ENCODE measurements at places on chromosomes 3 and 15. TPM values are rescaled to one million over a fixed set of nuclear protein-coding genes. Genes with fewer than 3 reads are reported as not detected.

DNA sequence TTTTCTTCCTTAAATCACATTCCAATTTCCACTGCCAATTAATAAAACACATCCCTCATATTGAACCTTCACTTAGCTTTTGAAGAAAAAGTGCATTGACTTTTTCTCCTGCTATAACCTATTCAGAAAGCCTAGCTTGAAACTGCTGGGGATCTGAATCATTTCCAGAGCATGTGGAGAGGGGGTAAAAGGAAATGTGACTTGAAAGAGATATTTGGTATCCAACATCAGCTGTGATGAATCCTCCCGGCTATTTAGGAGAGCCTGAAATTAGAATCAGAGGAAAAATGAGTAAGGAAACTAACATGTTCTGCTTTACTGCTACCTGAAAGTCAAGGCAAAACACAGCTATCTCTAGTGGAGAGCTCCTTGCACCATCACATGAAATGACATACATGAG lies 2.6 kb upstream of the GNB5 start:
- DNase-seq: no peak

GRCh38 chr15:41408234-41408641 lies 5.9 kb upstream of the NDUFAF1 start:
- DNase-seq: no peak

GRCh38 chr3:111732252-111732879 lies 126.7 kb upstream of the PHLDB2 start:
- no peak for DNase-seq

GRCh38 chr3:56086355-56086754 lies 381.9 kb downstream of the ERC2 start:
- DNase-seq: no peak

GRCh38 chr15:44029003-44029402 lies 166.1 kb downstream of the FRMD5 start:
- no peak for DNase-seq

- no peak for DNase-seq
Measured at GRCh38 chr3:123141276-123141675, 60.5 kb upstream of the SEC22A start.

DNA sequence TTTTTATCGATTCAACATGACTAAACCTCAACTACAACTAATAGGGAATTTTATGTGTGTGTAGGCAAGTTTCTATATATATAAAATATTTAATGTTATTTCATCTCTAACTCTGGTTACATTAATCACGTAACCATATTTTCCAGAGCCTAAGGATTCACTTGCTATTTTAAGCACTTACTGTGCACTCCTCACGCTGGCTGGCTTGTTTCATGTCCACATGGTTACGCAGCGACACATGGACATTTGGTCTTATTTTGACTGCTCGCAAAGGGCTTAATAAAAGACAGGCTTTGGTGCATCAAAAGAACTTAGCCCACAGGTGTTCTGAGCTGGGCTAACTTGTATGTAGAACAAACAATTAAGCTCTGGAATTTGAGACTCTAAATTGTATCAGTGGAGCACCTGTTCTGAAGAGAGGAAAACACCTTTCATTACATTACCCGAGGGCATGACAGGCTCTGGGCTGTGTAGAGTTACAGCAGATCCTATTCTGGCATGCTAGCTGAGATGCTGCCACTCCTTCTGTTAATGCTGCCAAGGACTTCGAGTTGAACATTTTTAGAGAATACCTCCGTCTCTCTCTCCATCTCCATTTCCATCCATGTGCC lies 130.0 kb upstream of the NR2F2 start:
- no peak for DNase-seq

DNA sequence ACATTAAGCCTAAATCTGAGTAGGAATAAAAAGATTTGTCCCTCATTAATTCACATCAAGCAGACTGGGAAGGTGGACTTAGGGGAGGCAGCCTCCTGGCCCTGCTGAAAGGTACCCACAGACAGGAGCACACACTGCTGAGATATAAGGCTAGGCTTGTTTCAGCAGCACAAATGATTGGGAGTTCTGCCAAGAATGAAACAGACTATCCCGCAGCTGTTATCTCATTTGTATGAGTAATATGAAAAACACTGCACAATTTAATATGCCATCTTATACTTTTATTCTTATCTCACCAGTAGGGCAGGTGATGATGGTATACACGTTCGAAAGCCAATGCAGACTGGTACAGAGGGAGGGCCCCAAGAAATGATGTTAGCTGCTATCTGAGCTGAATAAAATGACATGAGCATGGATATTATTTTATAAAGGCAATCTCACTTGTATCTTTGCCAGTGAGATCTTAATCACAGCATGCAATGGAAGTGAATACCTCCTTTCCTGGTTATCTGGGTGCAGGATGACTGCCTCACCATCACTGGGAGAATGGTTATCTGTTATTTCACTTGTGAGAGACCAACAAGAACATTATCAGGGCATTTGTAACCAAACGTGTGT lies 258.7 kb upstream of the PPP2R3A start:
- DNase-seq: no peak

DNA sequence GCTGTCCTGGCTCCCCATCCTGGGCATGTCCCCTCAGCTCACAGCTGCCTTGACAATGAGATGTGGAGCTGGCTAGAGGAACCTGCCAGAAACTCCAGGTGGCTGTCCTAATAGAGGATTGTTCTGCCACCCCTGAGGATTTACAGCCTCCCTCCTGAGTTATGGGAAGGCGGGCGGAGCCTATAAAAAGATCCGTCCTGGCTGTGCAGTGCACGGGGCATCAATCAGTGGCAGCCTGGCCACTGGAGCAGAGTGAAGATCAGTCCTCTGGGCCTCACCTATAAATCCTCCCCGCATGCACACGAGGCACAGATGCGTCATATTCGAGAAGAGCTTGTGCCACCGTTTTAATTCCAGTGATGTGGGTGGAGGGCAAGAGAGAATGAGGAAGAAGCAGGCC lies 90.0 kb downstream of the MEGF11 start:
- DNase-seq: no peak

DNA sequence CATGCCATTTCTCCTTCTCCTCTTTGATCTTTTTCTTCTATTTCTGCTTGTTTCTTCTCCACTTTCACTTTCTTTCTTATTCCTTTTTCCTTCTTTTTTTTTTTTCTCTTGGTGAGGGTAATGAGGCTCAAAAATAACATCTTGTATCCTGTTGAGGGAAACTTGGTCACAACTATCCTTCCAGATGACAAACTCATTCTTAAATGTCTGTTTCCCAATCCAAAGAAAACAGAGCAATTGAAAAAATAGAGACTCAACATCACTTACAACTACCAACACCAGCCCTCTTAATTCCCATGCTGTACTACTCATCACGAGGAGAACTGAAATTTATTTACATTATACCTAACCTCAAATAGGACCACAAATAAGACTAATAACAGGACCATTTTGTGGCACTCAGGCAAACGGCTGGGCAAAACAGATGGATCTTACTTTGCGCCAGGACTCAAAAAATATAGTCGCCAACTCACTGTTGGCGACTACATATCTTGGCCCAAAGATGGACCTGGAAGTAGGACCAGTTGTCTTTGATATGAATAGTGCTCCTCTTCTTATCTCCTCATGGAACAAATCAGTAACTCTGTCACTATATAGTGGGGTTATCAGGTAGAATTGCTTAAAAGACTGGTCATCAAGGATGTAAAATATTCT lies 343.9 kb downstream of the ZBTB20 start:
- DNase-seq: no peak

GRCh38 chr3:83769791-83770663 lies 1188.8 kb upstream of the CADM2 start:
- no peak for DNase-seq

DNA sequence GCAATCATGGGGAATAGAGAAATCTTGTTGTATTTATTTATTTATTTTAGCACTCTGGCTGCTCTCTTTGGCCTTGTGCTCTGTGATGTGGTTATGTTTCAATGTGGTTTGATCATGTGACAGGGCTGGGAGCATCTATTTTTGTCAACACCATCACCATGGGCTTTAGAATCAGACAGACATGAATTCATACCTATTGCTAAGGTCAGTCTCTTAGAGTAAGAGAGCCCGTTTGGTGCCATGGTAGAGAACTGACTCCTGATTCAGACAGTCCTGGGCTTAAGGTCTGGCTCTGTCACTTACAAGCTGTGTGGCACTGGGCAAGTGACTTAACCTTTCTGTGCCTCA lies 157.0 kb downstream of the RYR3 start:
- no peak for DNase-seq

DNA sequence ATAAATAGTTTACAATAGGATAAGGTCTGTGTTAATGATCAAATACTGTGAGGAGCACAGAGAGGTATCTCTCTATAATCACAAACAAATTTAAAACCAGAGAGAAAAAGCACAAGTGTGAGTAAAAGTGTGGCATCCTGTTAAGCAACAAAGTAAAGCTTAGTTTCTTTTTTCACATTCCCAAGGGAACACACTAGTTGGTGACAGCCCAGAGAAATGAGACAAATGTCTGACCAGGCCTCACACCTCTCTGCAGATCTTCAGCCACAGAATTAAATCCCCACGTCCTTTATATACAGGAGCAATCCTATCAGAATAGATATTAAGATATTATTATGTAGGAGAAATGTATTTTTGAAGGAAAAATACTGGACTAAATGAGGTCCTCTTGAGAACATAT lies 2.7 kb downstream of the FBN1 start:
- no peak for DNase-seq

DNA sequence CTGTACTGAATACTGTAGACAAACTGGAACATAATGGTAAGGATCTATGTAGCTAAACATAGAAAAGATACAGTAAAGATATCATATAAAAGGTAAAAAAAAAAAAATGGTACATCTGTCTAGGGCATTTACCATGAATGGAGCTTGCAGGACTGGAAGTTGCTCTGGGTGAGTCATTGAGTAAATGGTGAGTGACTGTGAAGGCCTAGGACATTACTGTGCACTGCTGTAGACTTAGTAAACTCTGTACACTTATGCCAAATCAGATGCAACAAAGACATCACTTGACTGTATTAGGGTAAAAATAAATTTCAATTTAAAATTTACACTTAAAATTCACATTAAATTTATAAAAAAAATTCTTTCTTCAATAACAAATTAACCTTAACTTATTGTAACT lies 281.3 kb upstream of the LMCD1 start:
- no peak for DNase-seq

The EPHA3 gene
- 0.08 TPM for total RNA-seq

The HHLA2 gene
- 3.9 TPM for total RNA-seq

The AGTR1 gene
- total RNA-seq: not detected

The WDR6 gene
- 134 TPM for total RNA-seq

The TUSC7 gene
- total RNA-seq: not detected

The ACKR2 gene
- 2.3 TPM for total RNA-seq

The GCHFR gene
- total RNA-seq: 50.6 TPM

The ATP8B4 gene
- 35.9 TPM for total RNA-seq

The PLSCR2 gene
- total RNA-seq: not detected

The ACVR2B gene
- 4.5 TPM for total RNA-seq

The CADM2 gene
- total RNA-seq: 0.29 TPM

The CD200 gene
- total RNA-seq: 1.4 TPM

The FBN1 gene
- 0.81 TPM for total RNA-seq

Measured in activated CD8-positive, alpha-beta T cell treated with anti-CD3 and anti-CD28 coated beads, Interleukin-2, amount 10 ng/mL, durations not matched to agents 7 days and 5 days (primary cell).